NCI-H510A (cell line): ENCODE measurements at places on chromosomes 3 and 15.
A peak's percentile ranks its signal among the peaks of the same experiment; 100 is the strongest.

- no peak for DNase-seq
Observed at GRCh38 chr3:73513260-73513659, 111.5 kb downstream of the PDZRN3 start.

GRCh38 chr15:45457641-45458539 lies 64.7 kb downstream of the SLC30A4 start:
- DNase-seq, result no peak

GRCh38 chr3:5267252-5267651 lies 79.7 kb downstream of the EDEM1 start:
- DNase-seq, result no peak

DNA sequence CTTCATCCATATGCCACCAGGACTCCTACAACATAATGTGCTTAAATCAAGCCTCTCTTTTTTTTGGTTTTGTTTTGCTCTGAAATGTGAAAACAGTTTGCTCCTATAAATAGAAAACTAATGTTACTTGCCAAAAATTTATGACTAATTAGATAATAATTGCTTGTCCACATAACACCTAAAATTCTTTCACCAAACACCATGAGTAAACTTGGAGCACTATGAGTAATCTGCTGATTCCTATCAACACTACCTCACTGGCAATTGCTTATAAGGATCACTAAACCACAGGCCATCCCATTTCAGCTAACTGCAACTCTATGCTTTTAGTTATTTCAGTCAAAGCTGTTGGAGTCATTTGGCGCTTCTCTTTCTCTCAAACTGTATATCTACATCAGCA lies 252.7 kb downstream of the EPHA3 start:
- DNase-seq, result no peak

DNA sequence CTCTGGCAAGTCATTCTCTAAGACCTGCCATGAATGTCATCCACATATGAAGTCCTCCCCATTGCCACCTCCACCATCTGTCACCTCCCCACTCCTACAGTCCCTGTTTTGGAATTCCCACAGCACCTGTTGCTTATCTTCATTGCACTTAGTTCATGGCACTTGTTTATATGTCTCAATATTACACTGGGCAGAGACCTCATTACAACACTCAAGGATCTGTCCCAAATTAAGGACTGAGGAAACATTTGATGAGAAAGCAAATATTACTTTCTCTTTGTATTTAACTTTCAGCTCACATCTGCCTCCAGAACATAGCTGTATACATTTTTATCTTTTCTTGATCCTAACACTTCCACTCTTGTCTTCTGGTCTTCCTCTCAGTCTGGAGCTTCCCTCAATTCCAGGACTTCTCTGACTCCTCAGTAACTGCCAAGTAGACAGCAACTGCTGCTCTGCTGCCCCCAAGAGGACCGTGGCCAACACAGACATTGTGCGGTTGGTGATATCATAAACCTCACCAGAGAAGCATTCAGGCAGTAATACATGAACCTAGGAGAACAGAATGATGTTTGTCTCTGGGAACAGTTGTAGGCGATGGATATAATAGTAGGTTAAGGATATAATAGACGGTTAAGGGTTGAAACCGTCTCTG lies 45.0 kb upstream of the FGF12 start:
- DNase-seq, result no peak

DNA sequence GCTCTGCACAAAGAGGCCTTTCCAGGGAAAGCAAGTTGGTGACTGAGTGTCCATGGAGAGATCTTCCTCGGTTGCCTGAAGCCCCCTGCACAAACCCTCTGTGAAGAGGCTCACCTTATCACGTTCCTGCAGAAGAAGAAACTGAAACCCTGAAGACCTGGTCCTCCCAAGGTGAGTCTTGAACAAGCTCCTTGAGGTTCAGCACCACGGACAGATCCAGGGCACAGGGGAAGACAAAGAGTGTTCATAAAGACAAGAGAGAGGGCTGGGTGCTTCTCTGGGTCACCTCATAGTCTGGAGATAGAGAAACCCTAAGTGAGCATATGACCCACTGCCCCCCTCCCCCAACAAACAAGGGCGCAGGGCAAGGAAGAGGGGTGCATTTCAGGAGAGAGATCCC lies 21.7 kb upstream of the TBC1D21 start:
- DNase-seq, result no peak

DNA sequence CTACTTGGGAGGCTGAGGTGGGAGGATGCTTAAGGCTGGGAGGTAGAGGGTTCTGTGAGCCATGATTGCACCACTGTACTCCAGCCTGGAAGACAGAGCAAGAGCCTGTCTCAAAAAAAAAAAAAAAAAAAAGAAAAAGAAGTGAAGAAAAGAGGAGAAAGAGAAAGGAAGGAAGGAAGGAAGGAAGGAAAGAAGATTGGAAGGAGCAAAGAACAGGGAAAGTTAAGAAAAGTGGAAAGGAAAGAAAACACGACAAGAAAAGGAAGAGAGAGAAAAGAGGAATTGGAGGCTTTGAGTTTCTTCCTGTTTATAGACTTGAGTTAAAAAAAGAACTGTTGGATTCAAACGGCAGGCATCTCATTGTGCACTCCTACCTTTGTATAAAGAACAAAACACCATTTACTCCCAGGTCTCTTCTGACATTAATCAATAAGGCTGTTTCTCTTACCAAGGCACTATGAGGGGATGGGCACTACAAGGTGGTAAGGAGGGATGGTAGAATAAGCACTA lies 73.5 kb downstream of the EDEM1 start:
- DNase-seq, result no peak

DNA sequence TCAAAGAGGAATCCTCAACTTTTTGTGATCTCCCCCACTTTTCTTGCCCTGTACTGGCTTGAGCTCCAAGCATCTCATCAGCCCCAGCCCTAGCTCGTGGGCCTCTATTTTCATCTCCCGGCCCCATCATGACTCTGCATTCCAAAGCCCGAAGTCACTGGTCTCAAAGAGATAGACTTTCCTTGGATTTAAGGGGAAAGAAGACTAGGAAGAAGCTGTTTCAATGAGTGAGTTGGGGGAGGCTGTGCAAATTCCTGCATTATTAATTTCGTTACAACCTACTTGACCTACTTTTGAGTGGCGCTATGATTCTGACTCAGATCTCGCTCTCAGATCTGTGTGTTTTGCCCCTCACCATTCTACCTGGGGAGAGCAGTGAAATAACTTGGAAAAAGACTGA lies 266.6 kb upstream of the TBL1XR1 start:
- DNase-seq, result no peak

DNA sequence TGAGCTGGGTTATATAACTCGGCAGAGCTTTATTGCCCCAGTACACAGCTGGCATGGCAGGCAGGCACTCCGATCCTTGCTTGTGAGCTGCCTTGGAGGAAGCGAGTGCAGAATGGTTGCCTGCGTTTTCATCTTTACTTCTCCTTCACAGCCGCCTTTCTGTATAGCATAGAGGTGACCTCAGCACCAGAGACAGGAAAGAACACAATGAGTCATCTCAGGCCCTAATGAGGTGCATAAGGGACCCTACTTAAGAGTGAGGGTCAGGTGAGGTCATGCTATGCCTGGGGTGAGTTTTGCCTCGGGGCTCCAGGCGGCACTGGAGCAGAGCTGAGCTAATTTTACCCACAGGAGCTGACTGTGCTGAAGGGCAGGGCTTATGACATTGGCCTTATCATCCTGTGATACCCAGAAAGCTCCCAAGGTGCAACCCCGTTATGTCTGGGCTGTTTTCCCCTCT lies 43.5 kb downstream of the LPP start:
- DNase-seq, result no peak

- DNase-seq, result no peak
Observed at GRCh38 chr15:67784090-67784781, 41.1 kb upstream of the SKOR1 start.

DNA sequence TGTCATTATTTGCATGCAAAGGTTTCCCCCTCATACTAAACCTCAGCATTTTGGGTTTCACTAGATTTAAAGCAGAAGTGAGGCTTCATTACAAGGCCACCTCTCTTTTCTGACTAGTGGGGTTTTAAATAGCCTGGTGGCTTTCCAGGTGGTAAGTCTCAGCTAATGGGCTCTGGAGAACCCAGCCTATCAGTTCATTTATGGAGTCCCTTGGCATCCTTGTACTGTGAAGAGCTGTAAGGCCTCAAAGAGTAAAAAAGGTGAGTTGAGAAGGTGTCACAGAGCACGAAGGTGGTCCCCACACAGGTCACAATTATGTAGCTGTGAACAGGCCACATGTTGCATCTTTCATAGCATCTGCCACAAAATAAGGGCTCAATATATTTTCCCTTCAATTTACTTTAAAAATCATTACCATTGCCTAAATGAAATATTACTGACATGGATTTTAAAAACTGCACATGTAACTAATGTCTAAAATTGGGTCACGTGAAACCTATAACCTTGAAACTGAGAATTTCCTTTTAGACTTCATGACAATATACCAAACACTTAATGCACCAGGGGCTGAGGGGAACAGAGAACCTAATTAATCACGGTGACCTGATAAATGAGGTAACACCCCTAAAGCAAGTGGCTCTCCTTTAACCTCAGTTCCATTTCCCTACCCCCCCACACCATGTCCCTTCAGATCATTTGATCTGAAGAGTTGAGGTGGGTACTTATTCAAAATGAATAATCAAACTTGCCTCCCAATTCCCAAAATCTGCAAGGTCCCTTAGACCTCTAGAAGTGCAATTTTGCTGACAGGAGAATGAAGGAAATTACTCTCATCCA lies 1.3 kb downstream of the NGLY1 start:
- DNase-seq, result no peak

- no peak for DNase-seq
Observed at GRCh38 chr3:170651260-170651845, 65.5 kb upstream of the SLC7A14 start.

DNA sequence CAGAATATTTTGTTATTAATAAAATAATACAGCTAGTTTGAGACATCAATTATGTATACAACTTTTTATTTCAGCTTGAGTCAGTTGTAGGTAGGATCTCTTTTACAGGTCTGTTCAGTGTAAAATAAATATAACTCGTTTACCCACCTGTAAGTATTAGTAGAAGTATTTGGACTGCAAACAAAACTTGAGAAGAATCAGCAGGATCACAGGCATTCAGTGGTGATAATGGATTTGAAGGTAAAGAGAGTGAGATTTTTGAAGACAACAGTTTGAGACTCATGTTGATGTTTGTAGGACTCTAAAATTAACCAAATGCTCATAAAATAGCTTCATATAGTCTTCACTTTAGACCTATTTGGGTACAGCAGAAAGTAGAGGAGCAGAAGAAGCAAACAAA lies 35.5 kb upstream of the CCNB2 start:
- no peak for DNase-seq

- DNase-seq, result peak; percentile 63
Observed at GRCh38 chr3:128993461-128994172, at the start of gene CFAP92. Gene CFAP92, minus strand, starts transcription at chr3:128994076. Its CDS starts 772 bp downstream, at chr3:128993304.

GRCh38 chr3:151644020-151644620 lies 89.6 kb upstream of the AADACL2 start:
- no peak for DNase-seq

DNA sequence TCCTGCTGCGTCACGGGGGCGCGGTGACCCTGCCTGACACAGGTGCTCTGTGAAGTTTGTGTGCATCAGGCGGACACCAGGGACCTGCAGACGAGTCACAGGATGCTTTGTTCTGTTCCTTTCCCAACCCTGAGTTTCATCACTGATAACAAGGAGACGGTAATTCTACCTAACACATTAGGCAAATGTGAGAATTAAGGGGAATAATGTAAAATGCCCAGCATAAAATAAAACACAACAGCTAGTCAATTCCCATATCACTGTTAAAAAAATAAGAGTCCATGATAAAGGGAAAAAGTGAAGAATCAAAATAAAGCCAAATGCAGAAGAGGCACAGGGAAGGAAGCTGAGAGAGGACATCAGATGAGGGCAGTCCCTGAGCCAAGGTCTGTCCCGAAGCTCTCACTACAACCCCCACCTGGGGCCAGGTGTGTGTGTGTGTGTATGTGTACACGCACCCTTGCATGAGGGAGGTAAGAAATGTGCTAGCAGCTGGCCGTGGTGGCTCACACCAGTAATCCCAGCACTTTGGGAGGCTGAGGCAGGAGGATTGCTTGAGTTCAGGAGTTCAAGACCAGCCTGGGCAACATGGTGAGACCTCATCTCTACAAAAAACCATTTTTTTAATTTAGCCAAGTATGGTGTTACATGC lies 27.5 kb downstream of the PLA2G4D start:
- no peak for DNase-seq

- no peak for DNase-seq
Observed at GRCh38 chr3:28840976-28841376, 439.9 kb upstream of the RBMS3 start.

DNA sequence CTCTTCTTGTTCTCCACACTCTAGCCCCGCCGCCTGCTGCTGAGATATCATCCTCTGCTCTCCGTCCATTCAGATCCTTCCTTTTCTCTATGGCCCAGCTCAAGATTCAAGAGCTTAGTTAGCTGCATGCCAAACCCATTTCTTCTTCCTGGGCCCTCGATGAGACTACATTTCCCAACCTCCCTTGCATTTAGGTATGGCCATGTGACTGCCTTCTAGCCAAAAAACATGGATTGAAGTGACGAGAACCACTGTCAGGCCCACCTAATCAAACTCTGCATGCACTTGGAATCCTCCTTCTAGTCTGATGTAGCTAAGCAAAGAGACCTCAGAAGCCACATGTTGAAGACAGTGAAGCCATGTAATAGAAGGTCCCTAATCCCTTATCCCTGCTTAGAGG lies 308.2 kb downstream of the VPS13C start:
- no peak for DNase-seq

GRCh38 chr3:99817047-99817436 lies 620 bp upstream of the CMSS1 start:
- no peak for DNase-seq

GRCh38 chr15:101451266-101451799 lies 38.2 kb downstream of the PCSK6 start:
- no peak for DNase-seq

DNA sequence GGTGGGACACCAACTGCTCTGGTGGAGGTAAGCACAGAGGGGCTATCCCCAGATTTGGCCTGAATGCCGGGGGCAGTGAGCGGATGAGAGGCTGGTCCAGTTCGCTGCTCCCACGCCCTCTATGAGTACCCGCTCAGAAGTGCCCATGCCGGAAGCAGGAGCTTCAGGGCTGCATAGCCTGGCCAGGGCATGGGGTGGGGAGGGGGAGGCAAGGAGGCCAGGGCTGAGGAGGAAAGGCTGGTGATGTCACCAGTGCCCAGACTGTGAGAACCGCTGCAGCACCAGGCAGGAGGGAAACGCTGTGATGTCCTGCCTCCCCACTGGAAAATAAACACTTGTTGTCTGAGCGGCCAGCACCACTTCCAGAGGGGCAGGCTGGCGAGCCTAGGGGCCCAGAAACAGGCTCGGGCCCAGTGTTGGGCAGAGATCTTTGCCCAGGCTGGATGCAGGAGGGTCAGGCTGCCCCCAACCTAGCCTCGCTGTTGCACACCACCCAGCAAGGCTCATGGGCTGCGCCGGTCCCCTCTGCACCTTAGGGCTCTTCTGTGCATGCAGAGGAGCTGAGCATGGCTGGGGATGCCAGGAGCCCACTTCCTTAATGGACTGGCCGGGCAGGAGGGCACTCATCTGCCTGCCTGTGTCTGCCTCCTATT lies 10.9 kb upstream of the DLL4 start:
- DNase-seq, result peak; percentile 77

GRCh38 chr15:59020322-59020721 lies 32.9 kb downstream of the RNF111 start:
- DNase-seq, result no peak

GRCh38 chr3:191455257-191455952 lies 5.6 kb upstream of the PYDC2 start:
- DNase-seq, result no peak
